ENCODE measurements at places on chromosomes 2 and 18.
A peak's percentile ranks its signal among the peaks of the same experiment; 100 is the strongest.

GRCh38 chr2:151673016-151673415, 61.3 kb downstream of the NEB start:
- no peak for DNase-seq

GRCh38 chr2:177074099-177074710, 138.4 kb upstream of the HNRNPA3 start:
- DNase-seq = no peak

GRCh38 chr18:44386401-44386800, 294.3 kb upstream of the SETBP1 start:
- no peak for DNase-seq

DNA sequence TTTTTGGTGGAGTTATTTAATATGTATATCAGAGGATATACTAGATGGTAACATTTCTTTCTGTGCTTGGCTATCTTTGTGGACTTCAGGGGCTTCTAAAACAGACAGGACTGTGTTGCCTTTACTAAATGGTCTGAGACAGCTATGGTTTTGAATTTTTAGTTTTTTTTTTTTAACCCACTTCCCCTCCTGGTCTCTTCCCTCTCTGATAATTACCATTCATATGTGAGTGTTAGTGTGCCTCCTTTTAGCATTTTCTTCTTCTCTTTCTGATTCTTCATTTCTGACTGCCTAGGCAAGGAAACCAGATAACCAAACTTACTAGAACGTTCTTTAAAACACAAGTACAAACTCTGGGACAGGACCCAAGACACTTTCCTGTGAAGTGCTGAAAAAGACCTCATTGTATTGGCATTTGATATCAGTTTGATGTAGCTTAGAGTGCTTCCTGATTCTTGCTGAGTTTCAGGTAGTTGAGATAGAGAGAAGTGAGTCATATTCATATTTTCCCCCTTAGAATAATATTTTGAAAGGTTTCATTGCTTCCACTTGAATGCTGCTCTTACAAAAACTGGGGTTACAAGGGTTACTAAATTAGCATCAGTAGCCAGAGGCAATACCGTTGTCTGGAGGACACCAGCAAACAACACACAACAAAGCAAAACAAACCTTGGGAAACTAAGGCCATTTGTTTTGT, 52.7 kb downstream of the SMAD4 start:
- no peak for DNase-seq

DNA sequence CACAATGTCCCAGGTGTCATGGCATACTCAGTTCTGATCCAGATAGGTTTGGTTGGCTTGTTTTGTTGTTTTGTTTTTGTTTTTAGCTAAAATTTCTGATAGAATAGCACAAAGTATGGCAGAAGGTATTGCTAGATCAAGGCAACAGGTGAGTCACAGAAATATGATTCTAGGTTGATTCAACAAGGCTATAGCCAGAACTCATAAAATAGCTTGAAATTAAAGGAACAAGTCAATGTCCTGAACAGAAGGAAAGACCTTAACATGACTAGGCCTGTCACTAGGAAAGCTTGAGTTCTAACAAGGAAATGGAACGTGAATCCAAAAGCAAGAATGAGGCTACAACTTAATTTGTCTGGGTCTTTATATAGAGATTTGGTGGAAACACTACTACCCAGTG, 157.1 kb downstream of the GALNT3 start:
- no peak for DNase-seq

DNA sequence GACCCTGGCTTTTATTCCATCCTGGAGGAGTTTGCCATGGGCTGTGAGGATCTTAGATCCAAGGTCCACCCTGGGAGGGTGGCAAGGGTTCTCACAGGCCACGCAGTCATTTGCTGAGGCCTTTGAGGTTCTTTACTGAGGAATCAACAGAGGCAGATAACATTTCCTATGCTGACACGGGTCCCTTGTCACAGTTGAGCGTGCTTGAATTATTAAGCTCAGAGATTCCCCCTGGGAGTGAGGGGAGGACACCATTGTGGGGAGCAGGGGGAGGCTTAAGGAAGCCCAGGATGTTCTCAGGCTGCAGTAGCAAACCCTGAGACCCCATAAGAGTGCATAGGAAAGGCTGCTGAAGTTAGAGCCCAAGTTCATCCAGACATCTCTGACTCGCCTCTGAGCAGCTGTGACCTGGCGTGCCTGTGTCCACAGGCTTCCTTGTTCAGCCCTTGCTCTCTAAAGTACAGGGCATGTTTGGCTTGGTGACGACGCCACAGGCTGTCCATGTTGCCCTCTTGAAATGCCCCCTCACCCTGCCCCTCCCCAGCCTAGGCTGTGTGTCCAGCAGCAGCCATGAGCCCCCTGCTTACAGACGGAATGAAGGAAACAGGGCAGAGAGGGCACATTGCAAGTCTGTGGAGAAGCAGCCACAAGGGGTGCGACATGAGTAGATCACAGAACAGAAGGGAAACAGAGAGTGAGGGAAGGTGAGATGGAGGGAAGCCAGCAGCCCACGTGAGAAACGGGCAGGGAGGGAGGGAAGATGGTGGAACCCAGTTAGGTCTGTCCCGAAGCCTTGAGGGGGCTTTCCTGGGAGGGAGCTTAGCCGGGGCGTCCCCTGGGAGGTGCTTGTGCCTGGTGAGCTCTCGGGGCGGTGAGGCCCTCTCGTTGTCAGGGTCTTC, 34.0 kb downstream of the NAPG start:
- DNase-seq = no peak

DNA sequence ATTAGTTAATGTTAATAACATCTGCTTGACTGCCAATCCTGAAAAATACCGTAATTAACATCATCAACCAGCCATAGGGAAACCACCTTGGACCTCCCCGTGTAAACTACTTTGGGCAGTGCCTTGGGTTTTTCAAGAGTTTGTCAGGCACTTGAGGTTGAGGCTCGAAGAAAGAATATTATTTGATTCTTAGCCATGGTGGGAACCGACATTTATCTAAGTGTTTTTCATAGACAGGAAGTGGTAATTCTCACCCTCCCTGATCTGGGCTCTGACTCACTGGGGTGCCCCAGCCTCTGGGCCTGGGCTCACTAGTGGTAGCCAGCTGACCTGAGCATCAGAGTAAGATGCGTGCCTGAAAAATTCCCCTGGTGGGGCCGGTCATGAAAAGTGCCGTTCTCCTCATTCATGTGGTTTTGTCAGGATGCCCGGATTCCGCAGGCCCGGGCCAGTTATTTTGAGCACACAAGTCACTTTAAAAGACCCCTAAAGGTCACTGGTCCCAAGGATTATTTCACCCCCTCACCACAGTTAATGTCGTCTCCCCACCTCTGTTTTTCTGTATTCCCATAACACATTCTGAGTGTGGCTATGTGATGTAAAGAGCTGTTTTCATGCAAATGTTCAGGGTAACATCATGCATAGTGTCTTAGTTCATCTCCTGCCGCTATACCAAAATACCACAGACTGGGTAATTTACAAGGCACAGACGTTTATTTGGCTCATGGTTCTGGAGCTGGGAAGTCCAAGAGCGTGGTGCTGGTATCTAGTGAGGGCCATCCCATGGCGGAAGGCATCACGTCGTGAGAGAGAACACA, 21.6 kb upstream of the SPATA3 start:
- peak; percentile 73 for DNase-seq

DNA sequence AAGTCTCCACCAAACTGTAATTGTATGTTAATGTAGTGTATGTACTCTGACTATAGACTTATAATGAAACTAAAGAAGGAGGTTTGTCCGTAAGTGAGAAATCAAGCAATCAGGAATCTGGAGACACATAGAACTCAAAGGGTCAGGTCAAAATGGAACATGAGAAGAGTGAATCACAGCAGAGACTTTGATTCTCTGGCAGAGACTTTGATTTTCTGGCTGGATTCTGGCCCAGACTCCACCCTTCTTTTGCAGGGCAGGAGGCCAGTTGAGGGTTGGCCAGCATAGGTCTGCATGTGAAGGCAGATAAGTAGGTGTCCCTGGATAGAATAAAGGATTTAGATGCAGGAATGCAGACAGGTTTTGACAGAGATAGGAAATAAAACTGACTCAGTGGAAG, 11.0 kb upstream of the NCKAP5 start:
- no peak for DNase-seq

- DNase-seq = no peak
These were observed 69.7 kb downstream of the MYCN start for GRCh38 chr2:16010011-16010410.

DNA sequence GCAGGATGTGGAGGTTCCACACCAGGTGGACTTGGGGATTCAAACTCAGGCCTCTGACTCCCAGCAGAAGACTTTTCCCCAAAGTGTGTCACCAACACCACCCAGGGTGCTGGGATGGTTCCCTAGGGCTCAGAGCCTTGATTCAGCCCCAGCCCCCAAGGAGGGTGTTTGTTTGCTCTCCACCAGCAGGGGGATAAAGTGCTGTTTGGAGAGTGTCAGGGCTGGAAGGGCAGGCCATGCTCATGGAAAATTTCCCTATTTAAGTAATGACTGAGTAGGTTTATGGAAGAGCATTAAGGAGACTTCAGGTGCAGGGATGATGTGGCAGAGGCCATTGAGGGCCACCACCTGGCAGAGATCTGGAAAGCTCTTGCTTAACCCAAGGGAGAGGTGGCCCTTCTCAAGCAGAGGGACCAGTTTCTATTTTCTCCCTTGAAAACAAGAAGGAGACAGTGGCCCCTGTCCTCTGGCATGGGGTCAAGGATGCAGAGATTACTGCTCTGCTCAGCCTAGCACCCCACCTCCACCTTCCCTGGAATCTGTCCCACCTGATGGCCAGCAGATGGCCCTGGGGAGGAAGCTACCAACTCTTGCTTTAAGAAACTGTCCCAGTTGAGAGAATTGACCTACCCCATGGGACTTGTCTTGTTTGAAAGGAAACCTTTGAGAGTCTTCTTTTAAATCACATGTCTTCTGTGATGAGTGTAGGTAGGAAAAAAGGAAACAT, 122.1 kb downstream of the ACOXL start:
- DNase-seq = no peak

DNA sequence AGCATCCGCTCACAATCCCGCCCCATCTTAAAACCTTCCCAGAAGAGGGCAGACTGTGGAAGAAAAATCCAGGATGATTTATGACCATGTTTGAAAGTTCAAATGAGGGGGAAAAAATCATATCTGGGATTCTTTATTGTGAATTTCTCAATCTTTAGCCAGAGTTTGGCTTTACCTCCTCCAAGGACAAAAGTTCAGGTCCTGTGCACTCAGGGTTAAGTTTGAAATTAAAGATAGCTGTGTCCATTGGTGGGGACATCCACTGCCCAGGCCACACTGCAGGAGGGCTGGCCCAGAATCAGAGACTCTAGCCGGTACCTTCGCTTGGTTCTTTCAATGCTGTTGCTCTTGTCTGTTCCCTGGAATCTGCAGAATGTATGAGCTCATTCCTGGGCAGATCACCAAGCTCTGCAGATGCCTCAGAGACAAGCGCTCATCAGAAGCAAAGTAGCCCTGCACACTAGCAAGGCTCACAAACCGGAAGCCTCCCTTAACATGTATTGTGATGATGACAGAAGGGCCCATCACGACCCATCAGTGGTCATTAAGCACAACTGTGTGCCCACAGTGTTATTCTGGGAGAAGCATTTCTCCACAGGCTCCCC, 375.3 kb upstream of the KLHL29 start:
- DNase-seq = no peak

GRCh38 chr2:37877457-37878315, 47.4 kb upstream of the RMDN2 start:
- no peak for DNase-seq

DNA sequence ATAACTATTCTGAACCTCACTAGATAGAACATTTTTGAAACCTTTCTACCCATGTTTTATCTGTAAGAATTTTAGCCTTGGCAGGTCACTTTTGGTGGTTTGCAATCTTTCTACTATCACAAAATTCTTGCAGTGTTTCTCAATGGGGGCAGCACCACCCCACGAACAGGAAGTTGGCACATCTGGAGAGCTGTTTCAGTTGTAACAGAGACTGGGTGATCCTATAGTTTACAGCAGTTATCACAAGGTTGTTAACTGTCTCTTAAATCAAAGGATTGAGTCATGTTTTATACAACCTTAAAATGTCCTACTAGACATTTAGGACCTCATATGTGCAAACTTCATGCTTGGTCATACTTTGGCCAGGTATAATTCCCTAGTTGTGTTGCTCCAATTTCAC, 829.2 kb downstream of the ERBB4 start:
- no peak for DNase-seq

- DNase-seq = no peak
These were observed 37.6 kb downstream of the MLPH start for GRCh38 chr2:237524631-237525030.

DNA sequence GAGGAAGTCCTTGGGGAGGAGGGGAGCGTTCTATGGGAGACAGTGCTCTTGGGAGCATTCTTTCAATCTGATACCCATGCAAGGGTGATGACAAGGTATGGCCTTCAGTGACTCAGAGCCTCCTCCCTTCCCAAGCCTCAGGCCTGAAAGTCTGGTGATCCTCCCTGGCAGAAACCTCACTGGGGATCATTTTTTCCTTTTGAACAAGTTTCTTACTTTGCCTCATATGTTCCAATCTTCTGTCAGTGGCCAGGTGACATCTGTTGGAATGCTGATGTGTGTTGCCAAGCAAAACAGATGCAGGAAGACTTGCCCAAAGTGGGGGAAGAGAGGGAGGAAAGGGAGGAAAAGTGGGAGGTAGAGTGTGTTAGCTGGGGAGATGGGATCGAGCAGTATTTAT, 224.8 kb downstream of the NEDD4L start:
- no peak for DNase-seq

DNA sequence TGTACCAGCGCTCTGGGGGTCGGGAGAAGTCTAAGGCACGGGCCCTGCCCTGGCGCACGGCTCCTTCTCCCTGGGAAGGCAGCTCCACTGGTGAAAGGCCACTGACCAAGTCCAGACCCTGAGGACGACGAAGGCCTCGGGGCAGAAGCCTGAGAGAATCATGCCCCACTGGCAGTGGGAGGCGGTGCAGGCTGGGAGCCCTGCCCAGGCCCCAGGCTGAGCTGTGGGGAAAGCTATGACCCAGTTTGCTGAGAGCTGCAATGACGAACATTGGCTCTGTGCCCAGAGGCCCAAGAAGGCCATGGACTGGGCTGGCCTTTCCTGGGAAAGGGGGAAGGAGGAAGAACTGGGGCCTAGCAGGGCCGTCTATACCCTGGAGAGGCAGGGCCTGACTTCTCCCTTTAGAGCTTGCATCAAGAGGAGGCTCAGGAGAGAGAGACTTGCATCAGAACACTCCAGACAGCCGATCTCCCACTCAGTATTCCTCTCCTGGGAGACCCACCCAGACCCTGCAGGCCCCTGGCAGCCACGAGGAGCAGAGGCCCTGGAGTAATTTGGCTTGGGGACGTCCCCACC, 32.9 kb downstream of the HS1BP3 start:
- DNase-seq = no peak

GRCh38 chr2:96948834-96949520, 37.4 kb downstream of the FAM178B start:
- DNase-seq = no peak

- no peak for DNase-seq
These were observed 9.9 kb downstream of the RELCH start for GRCh38 chr18:62196980-62197379.

GRCh38 chr2:101574622-101575021, 99.7 kb upstream of the RFX8 start:
- no peak for DNase-seq

DNA sequence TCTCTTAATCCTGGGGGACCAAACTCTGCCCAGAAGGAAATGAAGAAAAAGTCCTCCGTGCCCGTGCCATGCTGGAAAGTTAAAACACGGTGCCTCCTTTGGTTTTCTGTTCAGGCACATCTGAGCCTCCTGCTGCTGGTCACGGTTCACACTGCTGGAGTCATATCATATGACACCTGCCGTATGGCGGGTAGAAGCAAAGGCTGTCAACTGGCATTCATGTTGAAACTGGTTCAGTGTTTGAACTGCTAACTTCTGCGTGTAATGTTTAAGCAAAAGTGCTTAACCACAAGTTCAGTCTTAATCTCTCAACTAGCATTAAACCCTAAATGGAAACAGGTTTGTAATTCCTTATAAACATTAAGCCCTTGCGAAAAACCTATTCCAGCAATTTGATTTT, 3.1 kb downstream of the STK39 start:
- peak; percentile 48 for DNase-seq
